PC-9 (cell line): ENCODE measurements at places on chromosomes 12 and 14. TPM values are rescaled to one million over a fixed set of nuclear protein-coding genes. Genes with fewer than 3 reads are reported as not detected.

CDK4 gene
- 156 and 194 TPM in 2 replicates for total RNA-seq

HAL gene
- total RNA-seq, result 0.45 and 1.3 TPM in 2 replicates

MSI1 gene
- total RNA-seq, result 0.95 and 1.7 TPM in 2 replicates

RFX4 gene
- not detected in 2 replicates for total RNA-seq

CLEC2A gene
- total RNA-seq, result not detected in 2 replicates

SIX1 gene
- 8.1 and 9.4 TPM in 2 replicates for total RNA-seq

CEBPE gene
- not detected in 2 replicates for total RNA-seq

SLC5A8 gene
- not detected in 2 replicates for total RNA-seq

KLHL33 gene
- 0.11 TPM in 1 of 2 replicates, not detected in the other for total RNA-seq

GPRC5A gene
- 468 and 642 TPM in 2 replicates for total RNA-seq

PTPRO gene
- total RNA-seq, result not detected in 2 replicates

IL23A gene
- total RNA-seq, result 2.9 and 3.0 TPM in 2 replicates

DNA sequence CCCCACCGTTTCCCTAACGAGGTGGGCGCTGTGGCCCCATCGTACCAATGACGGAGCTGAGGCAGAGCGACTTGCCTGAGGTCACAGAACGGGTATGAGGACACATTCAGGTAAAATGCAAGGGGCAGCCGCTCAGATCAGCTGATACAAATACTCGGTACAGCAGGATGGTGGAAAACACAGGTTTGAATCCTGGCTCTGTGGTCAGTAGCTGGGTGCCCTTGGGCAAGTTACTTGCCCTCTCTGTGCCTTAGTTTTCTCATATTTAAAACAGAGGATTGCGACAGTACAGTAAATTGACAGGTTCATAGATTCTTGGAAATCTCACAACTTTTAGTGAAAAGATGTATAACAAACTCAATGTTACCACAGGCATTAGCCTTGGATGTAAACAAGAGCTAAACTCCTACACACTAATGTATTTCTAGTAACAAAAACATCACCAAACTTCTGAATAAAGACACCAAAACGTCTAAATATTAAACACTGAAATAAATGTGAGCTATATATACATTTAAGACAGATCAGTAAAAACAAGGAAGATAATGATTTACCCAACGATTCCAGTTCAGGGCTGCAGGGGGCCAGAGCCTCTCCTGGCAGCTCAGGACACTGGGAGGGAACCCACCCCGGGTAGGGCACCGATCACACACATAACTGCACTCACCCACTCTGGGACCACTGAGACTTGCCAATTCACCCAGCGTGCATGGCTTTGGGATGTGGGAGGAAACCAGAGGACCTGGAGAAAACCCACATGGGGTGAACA is 128.4 kb downstream of the RBM19 start:
- H3K27me3 ChIP-seq, result no peaks in the 10 kb centered on the region
- H3K27ac ChIP-seq, result no peak overlapping the region
- DNase-seq, result no peak
- H3K36me3 ChIP-seq, result no peaks in the 10 kb centered on the region

DNA sequence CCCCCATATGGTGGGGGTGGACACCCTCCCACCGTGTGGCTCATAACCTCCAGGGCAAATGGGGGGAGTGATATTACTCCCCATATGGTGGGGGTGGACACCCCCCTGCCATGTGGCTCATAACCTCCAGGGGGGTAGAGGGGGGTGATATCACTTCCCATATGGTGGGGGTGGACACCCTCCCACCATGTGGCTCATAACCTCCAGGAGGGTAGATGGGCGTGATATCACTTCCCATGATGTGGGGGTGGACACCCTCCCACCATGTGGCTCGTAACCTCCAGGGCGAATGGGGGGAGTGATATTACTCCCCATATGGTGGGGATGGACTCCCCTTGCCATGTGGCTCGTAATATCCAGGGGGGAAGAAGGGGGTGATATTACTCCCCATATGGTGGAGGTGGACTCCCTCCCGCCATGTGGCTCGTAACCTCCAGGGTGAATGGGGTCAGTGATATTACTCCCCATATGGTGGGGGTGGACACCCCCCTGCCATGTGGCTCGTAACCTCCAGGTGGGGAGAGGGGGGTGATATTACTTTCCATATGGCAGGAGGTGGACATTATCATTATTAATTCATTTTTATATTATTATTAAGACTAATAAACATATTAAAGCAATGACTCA is 51.2 kb upstream of the OXA1L start:
- DNase-seq, result no peak
- H3K36me3 ChIP-seq, result no peaks in the 10 kb centered on the region
- H3K4me1 ChIP-seq, result no peaks in the 10 kb centered on the region
- H3K27me3 ChIP-seq, result no peaks in the 10 kb centered on the region
- no peak overlapping the region for H3K4me3 ChIP-seq

DNA sequence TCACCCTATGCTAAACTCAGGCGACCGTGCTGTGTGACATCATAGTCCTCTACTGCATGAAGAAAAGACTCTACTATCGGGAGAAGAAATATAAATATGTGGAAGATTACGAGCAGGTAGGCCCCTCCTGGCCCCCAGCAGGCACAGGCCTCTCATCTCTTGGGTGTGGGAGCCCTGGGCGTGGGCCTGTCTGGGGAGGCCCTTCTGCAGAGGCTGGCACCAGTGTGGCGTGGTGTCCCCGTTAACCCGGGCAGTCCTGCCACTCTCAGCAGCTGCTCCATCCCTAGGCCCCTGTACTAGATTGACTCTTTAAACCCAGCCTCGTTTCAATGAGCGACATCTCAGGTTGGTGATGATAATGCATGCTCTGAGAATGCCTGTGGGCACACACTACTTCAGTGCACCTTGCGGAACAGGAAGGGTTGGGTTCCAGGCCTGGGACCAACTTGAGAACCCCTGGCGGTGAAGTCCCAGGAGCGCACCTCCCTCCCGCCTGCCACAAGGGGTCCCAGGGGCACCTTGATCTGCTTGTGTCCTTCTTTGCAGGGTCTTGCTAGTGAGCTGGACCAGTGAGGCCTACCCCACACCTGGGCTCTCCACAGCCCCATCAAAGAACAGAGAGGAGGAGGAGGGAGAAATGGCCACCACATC is 23.2 kb downstream of the P2RX4 start:
- peaks cover 7% of the 10 kb centered on the region; the same call in 1 of the 2 replicates for H3K36me3 ChIP-seq
- H3K27ac ChIP-seq, result no peak overlapping the region
- H3K27me3 ChIP-seq, result no peaks in the 10 kb centered on the region
- DNase-seq, result no peak
- peaks cover 24% of the 10 kb centered on the region for H3K4me1 ChIP-seq

GRCh38 chr12:100755186-100755585 is 39.4 kb upstream of the ANO4 start:
- no peak overlapping the region for H3K27ac ChIP-seq
- no peaks in the 10 kb centered on the region for H3K4me1 ChIP-seq
- no peak overlapping the region for H3K4me3 ChIP-seq
- H3K27me3 ChIP-seq, result peaks cover 11% of the 10 kb centered on the region; the same call in 1 of the 2 replicates

- H3K4me3 ChIP-seq, result no peak overlapping the region
- H3K27me3 ChIP-seq, result no peaks in the 10 kb centered on the region
- no peaks in the 10 kb centered on the region for H3K4me1 ChIP-seq
- no peaks in the 10 kb centered on the region for H3K36me3 ChIP-seq
- no peak overlapping the region for H3K27ac ChIP-seq
- DNase-seq, result no peak
Measured at GRCh38 chr14:44109036-44109435, 398.0 kb downstream of the FSCB start.

DNA sequence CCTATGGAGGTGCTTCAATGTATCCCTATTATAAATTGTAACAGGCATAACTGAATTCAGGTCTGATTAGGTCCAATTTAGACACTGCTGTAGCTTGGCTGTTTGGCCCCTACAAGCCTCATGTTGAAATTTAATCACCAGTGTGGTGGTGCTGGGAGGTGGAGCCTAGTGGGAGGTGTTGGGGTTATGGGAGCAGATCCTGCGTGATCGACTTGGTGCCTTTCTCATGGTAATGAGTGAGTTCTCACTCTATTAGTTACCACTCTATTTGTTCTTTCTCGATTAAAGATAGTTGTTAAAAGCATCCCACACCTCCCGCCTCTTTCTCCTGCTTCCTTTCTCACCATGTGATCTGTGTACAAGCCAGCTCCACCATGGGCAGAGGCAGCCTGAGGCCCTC is 122.1 kb downstream of the FOXA1 start:
- no peaks in the 10 kb centered on the region for H3K4me1 ChIP-seq
- no peaks in the 10 kb centered on the region for H3K36me3 ChIP-seq
- no peaks in the 10 kb centered on the region for H3K27me3 ChIP-seq

GRCh38 chr12:7555752-7556151 is 52.2 kb upstream of the CD163 start:
- H3K4me1 ChIP-seq, result peaks cover 10% of the 10 kb centered on the region
- no peaks in the 10 kb centered on the region for H3K27me3 ChIP-seq
- DNase-seq, result peak; percentile 52
- H3K36me3 ChIP-seq, result no peaks in the 10 kb centered on the region
- H3K4me3 ChIP-seq, result no peak overlapping the region
- peak overlapping the region; percentile 30; the same call in 1 of the 2 replicates for H3K27ac ChIP-seq

DNA sequence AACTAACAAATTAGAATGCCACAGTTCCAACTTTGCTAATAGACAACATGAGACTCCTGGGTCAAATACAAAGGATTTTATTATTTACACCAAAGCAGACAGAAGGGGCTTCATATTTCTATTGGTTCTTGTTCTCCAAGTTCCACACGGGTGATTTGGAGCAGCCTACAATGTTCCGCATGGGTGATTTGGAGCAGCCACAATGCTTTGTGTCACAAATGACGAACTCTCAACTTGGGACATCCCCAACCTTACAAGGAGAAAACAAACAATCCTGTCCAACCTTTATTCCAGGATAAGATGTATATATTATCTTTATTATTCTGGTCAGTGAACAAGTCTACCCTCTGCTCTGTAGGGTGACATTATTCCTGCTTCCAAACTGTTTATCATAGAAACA is 694.3 kb upstream of the MGAT4C start:
- no peak overlapping the region for H3K27ac ChIP-seq
- no peaks in the 10 kb centered on the region for H3K27me3 ChIP-seq
- H3K36me3 ChIP-seq, result no peaks in the 10 kb centered on the region
- no peaks in the 10 kb centered on the region for H3K4me1 ChIP-seq
- DNase-seq, result no peak

DNA sequence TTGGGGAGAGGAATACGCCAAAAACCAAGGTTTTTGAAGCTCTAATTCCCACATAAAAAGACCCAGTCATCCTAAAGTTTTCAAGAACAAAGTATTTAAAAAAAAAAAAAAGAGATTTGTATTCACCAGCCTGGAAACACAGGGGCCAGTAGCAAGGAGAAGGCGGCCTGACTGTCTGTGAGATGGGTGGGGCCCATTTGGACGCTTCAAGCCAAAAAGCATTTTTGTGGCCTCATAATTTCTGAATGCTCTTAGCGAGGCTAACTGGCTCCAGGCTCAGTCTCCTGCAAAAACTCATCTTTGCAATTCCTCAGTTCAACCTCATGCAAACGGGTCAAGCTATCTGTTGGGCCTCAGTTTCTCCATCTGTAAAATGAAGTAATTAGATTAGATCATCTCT is 514.1 kb downstream of the MED13L start:
- H3K4me1 ChIP-seq, result no peaks in the 10 kb centered on the region
- no peaks in the 10 kb centered on the region for H3K36me3 ChIP-seq
- no peak overlapping the region for H3K27ac ChIP-seq

DNA sequence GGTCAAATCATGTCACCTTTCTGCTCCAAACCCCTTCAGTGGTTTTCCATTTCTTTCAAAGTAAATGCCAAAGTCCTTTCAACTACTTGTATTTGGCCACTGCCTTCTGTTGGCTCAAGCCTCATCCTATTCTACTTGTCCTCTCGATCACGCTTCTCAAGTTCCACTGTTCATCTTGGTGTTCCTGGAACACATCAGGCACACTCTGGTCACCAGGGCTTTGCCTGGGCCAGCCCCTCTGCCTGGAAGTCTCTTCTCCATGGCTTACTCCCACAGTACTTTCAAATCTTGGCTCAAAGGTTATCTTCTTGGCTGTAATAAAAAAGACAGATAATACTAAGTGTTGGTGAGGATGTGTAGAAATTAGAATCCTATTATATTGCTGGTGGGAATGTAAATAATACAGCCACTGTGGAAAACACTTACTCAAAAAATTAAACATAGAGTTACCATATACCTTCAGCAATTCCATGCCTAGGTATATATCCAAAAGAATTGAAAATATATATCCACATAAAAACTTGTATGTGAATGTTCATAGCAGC is 17.3 kb upstream of the PPFIBP1 start:
- no peak overlapping the region for H3K4me3 ChIP-seq
- no peaks in the 10 kb centered on the region for H3K27me3 ChIP-seq
- DNase-seq, result no peak
- no peaks in the 10 kb centered on the region for H3K36me3 ChIP-seq

- DNase-seq, result no peak
- no peak overlapping the region for H3K4me3 ChIP-seq
- H3K27me3 ChIP-seq, result no peaks in the 10 kb centered on the region
- peaks cover 8% of the 10 kb centered on the region; the same call in 1 of the 2 replicates for H3K4me1 ChIP-seq
- no peaks in the 10 kb centered on the region for H3K36me3 ChIP-seq
- no peak overlapping the region for H3K27ac ChIP-seq
Measured at GRCh38 chr12:29316752-29317151, 64.2 kb downstream of the ERGIC2 start.

DNA sequence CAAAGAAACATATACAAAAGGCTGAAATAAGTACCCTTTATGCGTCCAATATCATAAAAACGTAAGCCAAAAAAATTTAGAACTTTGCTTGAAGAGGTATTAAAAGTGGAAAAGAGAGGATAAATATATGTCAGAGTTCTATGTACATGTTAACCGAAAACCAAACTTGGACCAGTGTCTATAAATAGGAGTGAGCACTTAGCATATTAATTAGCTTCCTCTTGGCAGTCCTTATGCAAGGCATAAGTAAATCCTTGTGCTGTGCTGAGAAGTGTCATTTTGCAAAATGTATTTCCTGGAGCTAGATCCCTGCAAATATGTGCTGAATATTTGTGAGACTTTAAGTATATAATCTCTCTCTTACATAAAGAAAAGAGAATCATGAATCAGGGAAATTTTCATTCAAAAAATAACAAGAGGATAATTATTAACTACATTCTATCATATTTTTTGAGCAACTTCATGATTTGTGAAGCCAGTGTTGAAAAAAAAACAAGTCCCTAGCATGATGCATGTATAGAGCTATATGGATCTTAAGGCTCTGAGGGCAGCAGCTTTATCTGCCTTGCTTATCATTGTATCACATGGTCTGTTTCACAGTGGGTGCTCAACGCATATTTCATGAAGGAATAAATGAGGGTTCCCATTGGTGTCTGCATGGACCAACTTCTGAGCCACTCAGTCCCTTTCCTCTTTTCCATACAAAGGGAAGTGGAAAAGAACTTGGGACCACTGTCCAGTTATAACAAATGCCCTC is 326.1 kb downstream of the PDZRN4 start:
- no peak overlapping the region for H3K27ac ChIP-seq
- no peak overlapping the region for H3K4me3 ChIP-seq
- DNase-seq, result no peak
- H3K27me3 ChIP-seq, result no peaks in the 10 kb centered on the region
- no peaks in the 10 kb centered on the region for H3K36me3 ChIP-seq

GRCh38 chr12:101475751-101476305 is 692 bp downstream of the SPIC start:
- H3K36me3 ChIP-seq, result no peaks in the 10 kb centered on the region
- H3K27ac ChIP-seq, result no peak overlapping the region
- H3K4me3 ChIP-seq, result no peak overlapping the region
- DNase-seq, result no peak
